H54 (cell line): ENCODE measurements at places on chromosomes 6 and 20.

GRCh38 chr6:125804264-125804663 is 13.5 kb downstream of the NCOA7 start:
- DNase-seq, result no peak

- DNase-seq, result no peak
These were observed 760.6 kb downstream of the KIF16B start for GRCh38 chr20:15812696-15813095.

DNA sequence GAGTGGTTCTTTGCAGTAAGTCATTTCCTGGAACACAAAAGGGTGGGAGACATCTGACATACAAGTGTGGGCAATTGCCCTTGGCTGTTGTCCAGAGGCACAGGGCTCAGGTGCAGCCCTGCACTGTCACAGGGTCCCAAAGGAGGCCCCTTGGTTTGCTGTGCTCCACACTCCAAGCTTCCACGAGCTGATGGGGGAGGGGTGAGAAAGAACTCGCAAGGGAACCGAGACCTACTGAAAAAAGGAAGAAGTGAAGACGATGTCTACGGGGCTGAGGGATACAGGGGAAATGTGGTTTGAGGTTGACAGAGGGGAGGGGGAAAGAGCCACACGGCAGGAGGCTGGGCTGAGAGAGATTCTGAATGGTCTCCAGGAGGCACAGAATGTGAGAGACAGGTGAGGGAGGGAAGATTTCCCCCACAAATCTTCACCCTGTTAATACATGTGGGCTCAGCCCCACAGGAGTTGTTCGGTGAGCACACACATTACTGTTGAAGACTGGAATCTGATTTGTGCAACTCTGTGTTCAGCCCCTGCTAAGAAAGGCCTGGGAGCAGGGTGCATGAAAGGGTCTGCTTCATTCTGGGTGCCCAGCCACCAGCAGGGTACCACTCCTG is 123.4 kb downstream of the LY86 start:
- no peak for DNase-seq

DNA sequence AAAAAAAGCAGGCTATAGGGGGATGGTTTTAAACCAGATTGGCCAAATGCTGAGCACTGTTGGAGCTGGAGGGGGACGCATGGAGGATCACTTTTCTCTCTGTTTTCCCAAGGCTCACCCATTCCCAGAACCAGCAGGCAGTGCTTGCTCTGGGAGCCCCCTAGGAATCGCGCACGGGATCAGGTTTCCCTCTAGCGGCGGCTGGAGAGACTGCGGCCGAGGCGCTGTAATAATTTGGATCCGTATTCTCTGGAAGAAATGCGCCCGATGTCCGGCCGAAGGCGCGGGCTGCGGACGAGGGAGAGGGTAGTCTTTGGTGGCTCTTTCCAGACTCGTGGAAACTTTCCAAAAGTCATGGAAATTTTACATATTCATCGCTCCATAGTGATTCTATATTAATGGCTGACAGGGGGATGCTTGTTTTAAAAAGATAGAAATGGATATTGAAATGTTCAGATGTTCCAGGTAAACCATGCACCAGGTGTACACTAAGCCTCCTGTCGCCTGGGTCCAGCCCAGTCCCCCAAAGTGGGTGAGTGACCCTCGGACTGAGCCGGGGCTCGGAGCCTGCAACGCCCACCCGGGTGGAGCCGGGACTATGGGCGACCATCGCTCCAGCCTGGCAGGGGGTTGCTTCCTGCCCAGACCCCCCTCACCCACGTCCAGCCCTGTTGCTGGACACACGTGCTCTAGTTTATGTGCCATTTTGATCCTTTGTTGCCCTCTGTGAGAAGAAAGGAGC is 78.7 kb upstream of the PHACTR3 start:
- DNase-seq, result peak; percentile 50

DNA sequence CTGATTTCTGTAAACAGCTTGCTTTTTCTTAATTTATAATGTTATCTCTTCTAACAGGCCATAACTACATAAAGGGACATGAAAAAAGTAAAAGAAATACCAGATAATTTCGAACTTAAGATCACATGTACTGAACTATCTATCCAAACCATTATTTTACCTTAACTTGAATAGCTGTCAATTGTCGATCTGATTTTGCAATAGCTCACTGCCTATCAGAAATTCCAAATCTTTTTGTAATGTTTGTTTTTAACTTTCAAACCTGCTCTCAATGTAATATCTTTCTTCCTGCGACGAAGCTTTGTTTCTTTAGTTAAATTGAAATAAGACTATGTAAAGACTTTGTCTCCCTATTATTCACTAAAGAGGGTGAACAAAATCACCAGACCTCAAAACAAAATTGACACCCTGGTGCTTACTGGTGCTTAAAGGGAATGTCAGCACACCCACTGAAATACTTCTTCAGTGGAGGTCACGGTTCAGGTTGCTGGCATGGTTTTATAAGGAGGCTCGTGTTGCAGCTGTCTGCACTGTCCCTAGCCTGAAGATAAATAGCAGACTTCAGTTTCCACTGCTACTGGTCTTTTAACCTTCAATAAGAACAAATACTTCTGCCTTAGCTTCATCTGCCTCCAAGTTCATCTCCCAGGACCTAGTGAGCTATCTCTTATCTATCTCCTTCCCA is 117.5 kb upstream of the QKI start:
- no peak for DNase-seq

DNA sequence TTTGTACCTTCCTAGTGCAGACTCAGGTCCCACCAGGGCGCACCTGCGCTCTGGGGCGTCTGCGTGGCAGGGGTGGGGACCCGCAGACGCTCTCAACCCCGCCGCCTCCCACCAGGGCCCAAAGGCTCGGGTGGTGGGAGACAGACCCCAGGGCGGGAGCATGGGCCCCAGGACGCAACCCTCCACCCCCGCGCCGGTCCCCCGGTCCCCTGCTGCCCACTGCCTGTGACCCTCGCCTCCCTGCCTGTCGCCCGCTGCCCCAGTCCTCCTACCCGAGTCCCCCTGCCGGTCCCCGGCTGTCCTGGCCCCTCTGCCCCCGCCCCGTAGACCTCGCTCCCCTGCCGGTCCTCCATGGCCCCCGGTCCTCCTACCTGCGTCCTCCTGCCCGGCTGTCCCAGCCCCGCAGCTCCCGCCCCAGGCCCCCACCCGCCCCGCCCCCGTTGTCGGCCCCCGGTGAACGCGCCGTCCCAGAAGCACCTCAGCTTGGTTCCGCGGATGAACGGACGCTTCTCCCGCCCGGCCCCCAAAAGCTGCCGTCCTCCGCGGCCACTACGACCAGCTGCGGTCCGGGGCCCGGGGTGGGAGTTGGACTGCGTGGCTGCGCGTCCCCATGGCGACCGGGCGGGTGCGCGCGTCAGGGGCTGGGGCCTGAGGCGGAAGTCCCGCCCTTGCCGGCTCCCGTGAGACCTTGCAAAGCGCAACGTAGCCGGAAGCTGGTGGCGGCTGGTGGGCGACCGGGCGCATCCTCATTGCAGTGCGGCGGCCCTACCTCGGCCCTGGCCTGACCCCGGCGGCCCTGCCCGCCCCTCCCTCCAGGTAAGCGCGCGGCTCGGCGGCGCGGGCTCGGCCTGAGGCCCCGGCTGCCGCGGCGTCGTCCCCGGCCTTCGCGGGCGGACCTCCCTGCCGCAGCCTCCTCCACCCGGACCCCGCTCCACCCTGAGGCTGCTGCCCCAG is at the start of gene ARFGAP1:
TSS of gene ARFGAP1 (plus strand) at position 709 of the 954 bp plus-strand sequence. CDS start 2,768 bp downstream, outside the sequence.
- peak; percentile 97 for DNase-seq

DNA sequence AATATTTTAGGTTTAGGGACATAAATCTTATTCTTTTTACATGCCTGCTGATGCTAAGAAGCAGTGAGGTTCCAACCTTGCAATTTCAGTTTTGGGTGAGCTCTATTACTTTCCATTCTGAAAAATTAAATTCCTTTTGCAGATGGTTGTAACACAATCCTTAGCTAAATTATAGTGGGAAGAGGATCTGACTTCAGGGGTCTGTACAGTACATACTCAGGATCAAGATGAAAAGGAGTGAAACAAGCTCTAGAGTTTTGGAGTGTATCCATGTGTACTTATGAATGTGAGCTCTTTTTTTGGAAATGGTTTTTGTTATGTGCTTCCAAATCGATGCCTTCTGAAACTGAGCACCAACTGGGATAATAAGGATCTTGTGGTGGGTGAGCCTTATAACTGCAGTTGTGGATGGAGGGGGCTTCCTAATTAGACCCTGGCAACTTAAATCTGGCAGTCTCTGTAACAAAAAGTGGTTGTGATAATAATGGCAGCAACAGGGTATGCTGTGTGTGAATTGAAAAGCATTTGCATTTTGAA is 218.8 kb upstream of the MAP3K7 start:
- no peak for DNase-seq

- no peak for DNase-seq
These were observed 90.7 kb upstream of the POPDC3 start for GRCh38 chr6:105270511-105270910.

DNA sequence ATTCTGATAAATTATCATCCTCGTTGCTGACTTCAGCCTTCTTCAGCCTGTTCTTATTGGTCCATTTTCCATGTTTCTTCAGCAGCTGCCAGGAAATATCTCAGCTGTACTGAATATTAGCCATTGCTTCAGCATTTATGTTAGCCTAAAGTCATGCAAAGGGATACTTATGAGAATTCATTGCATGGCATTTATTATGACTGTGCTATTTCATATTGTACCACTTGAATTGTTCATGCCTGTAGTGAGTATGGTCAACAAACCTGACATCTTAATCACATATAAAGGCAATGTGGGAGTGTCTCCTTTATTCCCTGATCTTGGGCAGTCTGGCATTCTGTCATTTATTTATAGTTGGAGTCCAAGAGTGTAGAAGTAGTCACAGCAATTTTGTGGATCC is 193.4 kb upstream of the SLC35B3 start:
- DNase-seq, result no peak

GRCh38 chr6:108027056-108027455 is 47.5 kb downstream of the OSTM1 start:
- DNase-seq, result no peak

DNA sequence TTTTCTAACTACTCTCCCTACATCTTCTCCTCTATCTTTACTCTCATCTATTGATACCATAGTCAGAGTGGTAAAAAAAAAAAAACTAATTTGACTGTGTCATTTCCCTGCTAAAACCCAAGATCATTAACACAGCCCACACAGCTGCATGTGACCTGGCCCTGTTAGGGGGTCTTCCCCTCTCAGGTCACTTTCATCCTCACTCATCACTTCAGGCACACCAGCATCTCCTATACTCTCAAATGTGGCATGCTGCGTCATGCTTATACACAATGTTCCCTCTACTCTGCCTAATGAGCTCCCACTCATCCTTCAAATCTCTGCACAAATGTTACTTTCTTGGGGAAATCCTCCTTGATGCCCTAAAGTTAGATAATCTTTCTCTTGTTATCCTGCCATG is 86.8 kb downstream of the CDK19 start:
- no peak for DNase-seq

DNA sequence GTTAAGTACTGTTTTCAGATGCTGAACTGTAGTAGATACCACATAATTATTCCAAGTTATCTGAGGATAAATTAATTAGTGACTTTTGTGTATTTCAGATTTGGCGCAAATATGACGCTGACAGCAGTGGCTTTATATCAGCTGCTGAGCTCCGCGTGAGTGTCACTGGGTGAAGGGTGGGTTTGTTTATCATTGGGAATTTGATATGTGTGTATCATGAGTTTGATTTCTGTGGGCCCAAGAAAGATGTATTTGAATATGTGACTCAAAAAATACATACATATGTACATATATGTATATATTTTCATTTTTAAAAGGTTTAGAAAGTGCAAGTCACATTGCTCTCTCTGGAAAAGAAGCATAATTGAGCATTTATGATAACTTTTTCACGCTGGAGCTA is 17.4 kb downstream of the SCGN start:
- no peak for DNase-seq

GRCh38 chr6:142870787-142871415 is 74.1 kb downstream of the HIVEP2 start:
- no peak for DNase-seq

GRCh38 chr20:10040070-10040975 is 5.5 kb downstream of the ANKEF1 start:
- DNase-seq, result peak; percentile 37

- DNase-seq, result no peak
These were observed 400.9 kb downstream of the TAF4 start for GRCh38 chr20:61664556-61665320.

- no peak for DNase-seq
These were observed 27.1 kb downstream of the BCAS1 start for GRCh38 chr20:54043076-54043967.

DNA sequence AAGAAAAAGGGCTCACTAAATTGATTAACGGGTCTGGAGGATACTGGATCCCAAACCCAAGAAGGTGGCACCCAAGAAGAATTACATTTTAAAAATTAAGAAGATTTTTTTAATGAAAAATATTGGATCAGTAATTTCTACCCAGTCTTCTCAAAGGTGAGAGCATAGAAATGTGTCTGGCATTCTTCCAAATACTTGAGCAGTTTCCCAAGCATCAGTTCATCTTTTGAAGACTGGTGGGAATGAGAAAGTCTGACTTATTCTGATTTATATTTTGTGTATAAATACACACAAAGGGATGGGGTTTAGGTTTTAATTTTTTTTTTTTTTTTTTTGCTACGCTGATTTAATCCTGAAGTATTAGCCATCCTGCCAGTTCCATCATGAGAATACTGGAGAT is 3.3 kb downstream of the MGME1 start:
- DNase-seq, result no peak

- peak; percentile 85 for DNase-seq
These were observed 45.9 kb downstream of the ELOVL5 start for GRCh38 chr6:53302678-53303360.

DNA sequence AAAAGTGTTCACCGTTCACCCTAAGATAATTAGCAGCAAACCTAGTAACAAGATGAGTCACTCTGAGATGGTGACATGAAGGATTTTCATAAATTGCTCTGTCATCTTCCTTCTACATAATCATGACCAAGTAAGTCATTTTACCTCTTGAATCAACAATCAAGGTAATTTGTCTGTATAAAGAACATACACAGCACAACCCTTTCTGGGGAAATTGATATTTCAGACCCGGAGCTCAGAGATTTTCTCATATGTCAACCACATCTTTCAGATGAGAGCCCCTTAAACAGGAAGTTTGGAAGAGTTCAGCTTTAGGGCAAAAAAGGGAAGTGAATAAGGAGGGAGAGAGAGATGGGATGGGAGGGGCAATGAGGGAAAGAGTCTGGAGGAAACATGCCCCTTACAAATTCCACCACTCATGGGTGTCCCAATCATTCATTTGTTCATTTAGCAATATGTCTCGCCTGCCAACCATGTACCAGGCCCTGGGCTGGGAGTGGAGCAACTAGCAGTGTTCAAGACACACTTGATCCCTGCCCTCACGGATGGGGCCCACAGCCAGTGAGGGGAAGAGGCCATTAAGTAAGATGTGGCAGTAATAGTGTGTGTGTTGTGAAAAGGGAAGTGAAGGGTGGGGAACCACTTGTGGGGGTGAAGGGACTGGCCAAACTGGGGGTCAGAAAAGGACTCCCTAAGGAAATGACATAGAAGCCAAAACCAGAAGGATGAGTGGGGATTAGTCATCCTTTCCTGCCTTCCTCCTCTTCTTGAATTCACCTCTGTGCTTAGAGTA is 190.9 kb downstream of the MAFB start:
- DNase-seq, result no peak

- no peak for DNase-seq
These were observed 79.8 kb downstream of the DOK5 start for GRCh38 chr20:54555150-54555549.

GRCh38 chr6:72746276-72746675 is 124.4 kb downstream of the KCNQ5 start:
- DNase-seq, result peak; percentile 10
